ENCODE measurements at places on chromosomes 1 and 21.

- no peak for DNase-seq
These were observed 125.4 kb upstream of the USP25 start for GRCh38 chr21:15604413-15604812.

DNA sequence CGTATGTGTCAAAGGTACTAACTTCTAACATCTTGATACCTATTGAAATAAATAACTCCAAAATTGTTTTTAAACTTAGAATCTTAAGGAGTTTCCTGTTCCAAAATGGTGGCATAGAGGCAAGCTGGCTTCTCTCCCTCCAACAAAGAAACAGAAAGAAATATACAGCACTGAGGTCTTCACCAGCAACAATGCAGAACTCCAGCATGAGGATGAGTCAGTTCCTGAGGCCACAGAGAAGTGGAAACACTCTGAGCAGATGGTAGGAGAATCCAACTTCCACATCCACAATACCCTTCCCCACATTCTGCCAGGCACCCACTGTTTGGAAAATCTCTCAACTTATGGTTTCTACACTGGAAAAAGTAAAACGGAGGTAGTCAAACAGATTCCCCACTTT, 12.2 kb upstream of the PPIH start:
- DNase-seq: no peak

DNA sequence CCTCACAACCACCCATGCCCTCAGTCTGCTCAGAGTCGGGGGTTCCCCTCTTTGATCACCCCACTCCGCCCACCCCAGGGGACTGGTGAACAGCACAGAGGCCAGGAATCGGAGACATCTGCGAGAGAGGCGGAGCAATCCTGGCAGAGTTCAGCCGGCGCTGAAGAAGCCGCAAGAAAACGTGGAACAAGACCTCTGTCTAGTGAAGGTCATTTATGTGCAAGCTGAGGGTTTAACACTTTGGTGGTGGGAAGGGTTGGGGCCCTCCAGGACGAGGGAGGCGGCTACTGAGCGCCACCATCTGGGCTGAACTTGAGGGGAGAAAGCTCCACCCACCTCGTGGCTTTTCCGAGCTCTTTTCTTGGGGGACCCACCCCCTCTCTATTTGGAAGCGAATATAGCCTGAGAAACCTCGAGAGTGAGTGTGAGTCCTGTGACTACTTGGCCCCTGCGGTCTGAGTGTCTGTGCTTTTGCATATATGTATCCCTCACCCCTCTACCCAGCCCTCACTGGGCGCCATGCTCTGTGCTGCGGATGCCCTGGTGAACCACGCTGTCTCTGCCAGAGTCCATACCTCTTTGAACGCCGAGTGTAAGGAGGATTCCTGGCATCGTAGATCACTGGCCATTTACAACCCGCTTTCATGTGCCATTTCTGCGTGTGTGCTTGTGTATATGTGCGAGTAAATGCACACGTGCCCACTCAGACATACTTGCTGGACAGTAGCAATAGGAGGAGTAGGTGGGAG, 1.2 kb upstream of the EPHA10 start:
- no peak for DNase-seq

GRCh38 chr21:31161157-31161556, 122.9 kb upstream of the KRTAP19-8 start:
- DNase-seq: no peak

GRCh38 chr1:230068952-230069684, 2.1 kb downstream of the GALNT2 start:
- no peak for DNase-seq

- peak; percentile 95 for DNase-seq
These were observed at the start of gene SLC45A1 for GRCh38 chr1:8317647-8318381. TSS of gene SLC45A1 (plus strand) at chr1:8318114. CDS start at chr1:8324330, 6,216 bp downstream.

DNA sequence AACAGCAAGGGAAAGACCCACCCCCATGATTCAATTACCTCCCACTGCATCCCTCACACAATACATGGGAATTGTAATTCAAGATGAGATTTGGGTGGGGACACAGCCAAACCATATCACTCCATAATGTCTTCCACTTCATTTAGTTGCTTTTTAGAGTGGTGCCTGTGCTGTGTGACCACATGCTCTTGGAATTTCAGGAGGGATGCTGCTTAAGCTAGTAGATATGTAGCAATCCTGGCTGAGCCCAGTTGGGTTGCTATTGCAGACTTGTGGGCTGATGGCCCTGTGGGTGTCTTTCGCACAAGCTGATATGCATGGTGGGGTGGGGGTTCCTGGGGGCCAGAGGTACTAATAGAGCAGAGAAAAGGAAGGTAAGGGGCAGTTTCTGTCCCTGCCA, 160.4 kb upstream of the SYT6 start:
- no peak for DNase-seq

DNA sequence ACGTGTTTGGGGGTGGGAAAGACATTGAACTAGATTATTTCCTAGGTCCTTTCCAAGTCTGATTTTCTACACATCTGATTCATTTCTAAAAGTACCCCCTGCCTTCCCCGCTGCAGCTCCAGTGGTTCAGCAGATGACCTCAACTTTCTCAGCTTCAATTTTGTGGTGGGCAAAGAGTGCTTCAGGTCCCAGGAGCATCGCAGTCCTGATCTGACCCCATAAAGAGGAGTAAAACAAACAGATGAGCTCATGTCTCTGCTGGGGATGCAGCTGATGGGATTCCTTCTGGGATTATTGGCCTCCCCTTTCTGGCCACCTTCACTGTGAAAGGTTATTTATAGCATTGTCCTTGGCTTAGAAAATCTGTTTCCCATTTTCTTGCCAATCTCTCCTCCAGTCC, 337.0 kb upstream of the PLXNA2 start:
- DNase-seq: no peak

DNA sequence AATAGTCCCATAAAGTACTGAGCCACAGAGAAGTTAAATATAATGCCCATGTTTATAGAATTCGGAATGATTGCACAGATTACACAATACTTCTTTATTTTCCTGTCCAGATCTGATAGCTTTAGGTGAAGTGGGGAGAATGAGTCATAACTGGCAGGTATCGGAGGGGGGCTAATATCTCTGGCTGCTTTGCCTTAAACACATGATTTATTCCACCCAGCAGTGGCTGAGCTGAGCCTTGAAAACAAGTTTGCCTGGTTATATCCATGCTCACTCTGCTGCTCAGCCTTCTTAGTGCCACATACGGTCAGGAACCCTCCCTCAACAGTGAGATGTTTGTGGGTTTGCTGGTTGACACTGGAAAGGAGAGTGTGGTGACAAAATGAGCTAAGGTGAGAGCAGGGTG, 119.7 kb upstream of the ZNF648 start:
- DNase-seq: no peak

DNA sequence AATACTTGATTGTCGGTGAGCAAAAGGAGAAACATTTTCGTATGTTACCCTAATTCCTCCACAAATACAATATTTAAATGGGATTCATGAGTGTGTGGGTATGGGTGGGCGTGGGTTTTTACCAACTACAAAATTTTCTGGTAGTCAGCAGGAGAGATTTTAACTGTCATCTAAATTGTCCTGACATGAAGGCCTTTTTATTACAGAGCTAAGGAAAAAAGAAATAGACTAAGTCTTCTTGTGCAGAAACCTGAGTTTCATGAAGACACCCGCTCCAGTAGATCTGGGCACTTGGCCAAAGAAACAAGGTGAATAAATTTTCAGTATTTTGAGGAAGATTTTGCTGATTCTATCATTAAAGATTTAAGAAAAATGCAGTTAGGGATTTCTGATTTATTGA, 752 bp downstream of the RGS18 start:
- DNase-seq: no peak

DNA sequence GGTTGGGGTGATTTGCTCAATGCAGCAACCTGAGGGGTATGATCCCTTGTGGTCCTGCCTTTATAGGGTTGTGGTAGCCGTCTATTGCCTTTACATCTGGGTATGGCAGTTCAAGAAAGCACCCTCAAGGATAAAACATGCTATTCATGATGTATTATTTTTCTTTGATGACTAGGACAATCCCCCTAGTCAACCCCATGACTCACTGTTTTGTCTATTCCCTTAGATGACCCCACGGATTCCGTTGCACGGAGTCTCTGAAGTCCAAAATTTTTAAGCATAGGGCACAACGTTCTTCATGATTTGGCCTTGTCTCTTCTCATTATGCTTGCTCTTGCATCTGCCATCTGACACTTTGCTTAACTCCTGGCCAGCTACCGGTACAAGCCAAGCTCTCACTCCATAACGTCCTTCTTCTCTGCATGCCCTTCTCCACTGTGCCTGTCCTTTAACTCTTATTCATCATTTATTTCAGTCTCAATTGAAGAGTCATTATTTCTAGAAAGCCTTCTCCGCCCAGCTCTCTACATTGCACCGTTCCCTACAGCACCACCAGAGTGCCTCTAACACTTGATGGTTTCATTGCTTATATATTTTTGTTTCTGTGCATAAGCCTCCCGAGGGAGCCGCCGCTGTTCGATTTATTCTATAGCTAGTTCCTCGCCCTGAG, 838 bp upstream of the DISP1 start:
- DNase-seq: no peak

DNA sequence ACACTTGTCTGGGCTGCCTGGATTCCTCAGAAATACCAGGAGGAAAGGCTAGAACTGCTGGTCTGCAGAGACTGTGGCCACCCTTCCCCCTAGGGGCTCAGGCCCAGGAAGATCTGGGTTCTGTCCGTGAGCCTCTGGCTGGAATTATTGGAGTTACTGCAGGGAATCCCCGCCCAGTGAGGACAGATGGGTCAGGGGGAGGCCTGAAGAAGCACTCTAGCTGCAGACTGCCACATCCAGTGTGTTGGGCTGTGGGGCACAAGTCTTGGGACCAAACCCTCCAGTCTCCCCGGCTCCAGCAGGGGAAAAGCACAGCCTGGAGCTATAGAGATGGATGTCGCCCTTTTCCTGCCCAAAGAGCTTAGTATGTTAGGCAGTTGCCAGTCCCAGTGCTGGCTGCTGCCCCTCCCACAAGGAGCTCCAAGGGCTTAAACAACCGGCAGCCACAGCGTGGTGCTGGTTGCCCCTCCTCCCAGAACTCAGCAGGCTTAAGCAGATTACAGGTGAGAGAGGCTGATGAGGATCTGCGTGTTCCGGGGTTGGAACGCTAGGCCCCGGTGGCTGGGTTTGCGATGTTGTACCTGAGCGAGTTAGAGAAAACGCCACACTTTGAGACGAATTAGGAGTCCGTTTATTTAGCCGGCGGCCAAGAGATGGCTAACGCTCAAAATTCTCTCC, 255.5 kb upstream of the LRRC7 start:
- no peak for DNase-seq

DNA sequence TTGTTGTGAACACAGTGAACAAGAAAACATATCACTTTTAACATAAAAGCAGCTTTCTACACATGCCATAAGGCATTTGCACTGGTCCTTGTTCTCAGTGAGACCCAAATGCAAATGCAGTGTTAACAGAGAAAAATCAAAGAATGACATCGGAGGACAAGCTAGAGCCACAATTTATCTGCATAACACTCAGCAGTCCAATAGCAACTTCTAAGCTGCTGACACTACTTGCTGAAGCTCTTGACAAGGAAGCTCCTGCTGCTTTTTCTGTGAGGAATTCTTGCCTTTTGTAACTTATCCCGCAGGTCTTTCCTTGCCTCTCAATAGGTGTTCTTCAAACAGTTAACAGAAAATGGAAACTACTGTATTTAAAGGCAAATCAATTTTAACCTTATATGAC, 34.7 kb downstream of the USH2A start:
- DNase-seq: no peak

GRCh38 chr1:235327559-235328270, at the start of gene ARID4B:
TSS of gene ARID4B (minus strand) at chr1:235328179. CDS start at chr1:235326919, 1,260 bp downstream.
- DNase-seq: peak; percentile 92

GRCh38 chr1:42815941-42816584, 859 bp upstream of the ERMAP start:
- DNase-seq: no peak

DNA sequence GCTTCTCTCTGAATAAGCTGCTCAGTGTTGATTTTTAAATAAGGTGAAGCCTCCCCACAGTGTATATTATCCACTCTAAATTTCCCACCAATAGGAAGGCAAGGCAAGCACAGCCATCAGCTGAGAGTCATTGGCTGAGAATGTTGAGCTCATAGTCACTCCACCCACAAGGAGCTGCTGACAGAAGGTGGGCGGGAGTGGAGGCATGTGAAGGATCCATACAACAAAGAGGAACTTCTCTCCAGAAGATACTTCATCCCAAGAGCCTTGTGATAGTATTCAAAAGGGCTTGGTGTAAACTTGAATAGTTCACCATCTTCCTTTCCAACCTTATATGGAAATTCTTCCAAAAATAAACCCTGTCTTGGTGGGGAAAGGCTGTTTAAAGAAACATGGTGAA, 42.8 kb downstream of the SAMD13 start:
- DNase-seq: no peak

GRCh38 chr1:30477588-30477987, 245.8 kb downstream of the MATN1 start:
- DNase-seq: no peak

GRCh38 chr1:26986658-26987057, 6.8 kb upstream of the TRNP1 start:
- no peak for DNase-seq

DNA sequence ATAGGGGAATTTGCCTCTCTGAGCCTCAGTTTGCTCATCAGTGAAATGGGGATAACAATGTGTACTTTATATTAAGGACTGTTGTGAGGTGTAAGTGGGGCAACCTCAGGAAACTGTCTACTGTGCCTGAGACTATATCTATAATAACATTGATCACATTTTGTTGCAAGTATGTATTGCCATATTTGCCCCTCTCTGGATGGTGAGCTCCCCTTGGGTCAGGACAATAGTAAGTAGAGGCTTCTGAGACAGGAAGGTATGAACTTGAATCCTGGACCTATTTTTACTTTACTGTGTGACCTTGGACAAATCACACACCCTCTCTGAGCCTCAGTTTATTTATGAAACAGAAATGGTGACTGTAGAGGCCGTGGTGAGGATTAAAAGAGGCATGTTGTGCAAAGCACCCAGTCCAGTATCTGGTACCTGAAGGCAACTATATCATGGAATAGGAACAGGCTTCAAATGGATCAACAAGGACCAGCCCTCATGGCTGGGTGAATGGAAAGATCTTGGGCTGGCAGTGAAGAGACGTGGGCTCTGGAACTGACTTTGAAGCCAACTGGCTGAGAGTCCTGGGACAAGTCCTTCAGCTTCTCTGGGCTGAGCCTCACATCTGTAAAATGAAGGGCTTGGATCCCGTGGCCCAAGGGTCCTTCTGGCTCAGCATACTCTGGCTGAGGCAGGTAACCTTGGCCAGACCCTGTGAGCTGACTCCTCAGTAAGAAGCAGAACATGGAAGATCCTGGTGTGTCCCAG, 35.0 kb upstream of the ID3 start:
- no peak for DNase-seq

GRCh38 chr1:1889847-1890505, 911 bp downstream of the GNB1 start:
- peak; percentile 90 for DNase-seq

GRCh38 chr1:182700351-182700709, 15.9 kb upstream of the RGS8 start:
- no peak for DNase-seq
